ENCODE measurements at places on chromosomes 13 and 19. TPM values are rescaled to one million over a fixed set of nuclear protein-coding genes. Genes with fewer than 3 reads are reported as not detected.

GRCh38 chr19:33515921-33516320, 5.7 kb downstream of the PEPD start:
- DNase-seq, result no peak

GRCh38 chr19:3981736-3982681, 3.3 kb downstream of the EEF2 start:
- no peak for DNase-seq

- DNase-seq, result no peak
Measured at GRCh38 chr13:35930665-35931631, 200.2 kb downstream of the DCLK1 start.

GRCh38 chr19:20367811-20368294, 197.7 kb downstream of the ZNF737 start:
- no peak for DNase-seq

GRCh38 chr13:88068975-88069374, 397.8 kb downstream of the SLITRK5 start:
- no peak for DNase-seq

The FLT1 gene
- total RNA-seq, result 12.6 TPM

The PEG3 gene
- 11.8 TPM for total RNA-seq

The PHLDB3 gene
- 17.7 TPM for total RNA-seq

The VSTM2B gene
- not detected for total RNA-seq

The ZNF227 gene
- 6.0 TPM for total RNA-seq

The KASH5 gene
- total RNA-seq, result not detected

The CLIP3 gene
- total RNA-seq, result 1.3 TPM

The DNAAF3 gene
- total RNA-seq, result 0.63 TPM
